SJSA1 (cell line): ENCODE measurements at places on chromosomes 3 and 15. TPM values are rescaled to one million over a fixed set of nuclear protein-coding genes. Genes with fewer than 3 reads are reported as not detected.

Gene GJD2
- 0.08 TPM in 1 of 2 replicates, not detected in the other for total RNA-seq

Gene ZPLD1
- total RNA-seq, result not detected in 2 replicates

Gene ITIH1
- not detected in 2 replicates for total RNA-seq

Gene HESX1
- 0.11 TPM in 1 of 2 replicates, not detected in the other for total RNA-seq
